ENCODE measurements at places on chromosomes 11 and 22.

DNA sequence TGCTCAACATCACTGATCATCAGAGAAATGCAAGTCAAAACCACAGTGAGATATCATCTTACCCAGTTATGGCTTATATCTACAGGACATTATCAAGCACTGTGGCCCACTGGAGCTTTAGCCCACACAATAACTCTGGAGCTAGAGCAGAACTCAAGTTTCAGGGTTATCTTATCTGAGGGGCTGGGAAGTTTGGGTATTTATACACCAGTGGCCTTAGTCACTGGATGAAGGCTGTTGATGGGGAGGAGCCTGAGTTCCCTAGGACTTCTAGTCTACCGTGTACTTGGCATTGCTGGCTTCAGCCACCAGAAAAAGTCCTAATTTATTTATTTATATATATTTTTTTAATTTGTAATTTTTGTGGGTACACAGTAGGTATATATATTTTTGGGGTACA lies 19.3 kb downstream of the HSD17B12 start:
- no peak for DNase-seq

DNA sequence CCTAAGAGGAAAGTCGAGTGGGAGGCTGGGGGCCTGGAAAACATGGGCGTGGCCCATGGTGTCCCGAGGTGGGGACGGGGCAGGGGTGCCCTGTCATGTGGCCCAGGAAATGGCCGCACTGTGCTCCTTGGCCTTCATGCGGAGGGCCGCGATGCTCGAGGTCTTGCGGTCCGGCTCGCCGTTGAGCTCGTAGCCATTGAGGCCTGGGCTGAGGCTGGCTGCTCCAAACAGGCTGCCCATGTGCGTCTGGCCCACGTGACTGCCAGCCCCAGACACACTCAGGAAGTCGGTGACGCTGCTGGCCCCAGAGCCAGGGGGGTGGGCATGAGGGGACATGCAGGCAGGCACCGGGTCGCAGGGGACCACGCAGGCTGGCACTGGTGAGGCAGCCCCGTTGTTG lies 45.2 kb downstream of the ALX4 start:
- DNase-seq, result no peak

GRCh38 chr11:15711311-15711710 lies 596.6 kb downstream of the INSC start:
- DNase-seq, result peak; percentile 68

GRCh38 chr11:67119585-67120391 lies 725 bp downstream of the KDM2A start:
- no peak for DNase-seq

DNA sequence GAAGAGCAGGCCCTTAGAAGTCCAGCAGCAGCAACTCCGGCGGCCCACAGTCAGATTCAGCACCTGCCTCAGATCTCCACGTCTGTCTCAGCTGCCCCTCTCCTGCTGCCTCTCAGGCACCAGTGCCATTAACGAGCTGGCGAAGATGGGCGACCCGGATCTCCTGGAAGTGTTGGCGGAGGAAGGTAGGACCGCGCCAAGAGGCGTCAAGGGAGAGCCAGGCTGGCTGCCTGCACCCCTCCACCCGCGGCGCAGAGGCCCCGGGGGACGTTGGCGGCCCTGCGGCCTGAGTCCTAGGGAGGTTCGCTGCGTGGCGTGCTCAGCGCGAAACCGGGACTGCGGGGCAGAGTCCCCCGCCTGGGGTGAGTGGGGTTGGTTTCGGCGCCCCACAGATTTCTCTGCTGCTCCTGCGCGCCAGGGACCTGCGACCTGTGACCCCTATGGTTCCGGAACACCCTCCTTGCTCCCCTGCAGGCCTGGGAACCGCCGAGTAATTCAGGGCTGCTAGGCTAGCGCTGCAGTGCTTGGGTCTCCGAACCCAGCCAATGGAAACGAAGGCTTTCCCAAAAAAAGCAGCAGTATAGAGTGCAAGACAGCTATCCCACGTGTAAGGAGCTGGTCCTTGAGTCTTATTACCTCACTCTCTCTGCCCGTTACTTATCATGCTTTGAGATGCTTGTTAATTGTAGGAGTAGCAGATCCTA lies 615 bp downstream of the ANO5 start:
- peak; percentile 68 for DNase-seq

DNA sequence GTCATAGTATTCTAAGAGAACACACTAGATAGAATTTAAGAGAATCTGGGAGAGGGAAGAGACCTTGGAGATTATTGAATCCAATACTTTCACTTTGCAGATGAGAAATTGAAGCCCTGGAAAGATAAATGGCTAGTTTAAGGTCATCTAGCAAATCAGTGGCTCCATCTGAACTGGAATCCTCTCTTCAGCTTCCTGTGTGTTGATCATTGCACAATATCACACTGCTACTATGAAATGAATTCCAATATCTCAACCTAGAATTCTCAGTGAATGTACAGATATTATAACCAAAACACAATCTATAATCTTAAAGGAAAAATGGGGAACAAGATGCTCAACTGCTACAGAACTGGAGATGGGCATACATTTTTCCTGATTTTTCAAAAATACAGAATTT lies 44.1 kb downstream of the DCUN1D5 start:
- DNase-seq, result no peak

GRCh38 chr11:89433278-89433677 lies 57.9 kb downstream of the NOX4 start:
- no peak for DNase-seq

GRCh38 chr11:70122490-70123198 lies 44.5 kb downstream of the ANO1 start:
- no peak for DNase-seq

DNA sequence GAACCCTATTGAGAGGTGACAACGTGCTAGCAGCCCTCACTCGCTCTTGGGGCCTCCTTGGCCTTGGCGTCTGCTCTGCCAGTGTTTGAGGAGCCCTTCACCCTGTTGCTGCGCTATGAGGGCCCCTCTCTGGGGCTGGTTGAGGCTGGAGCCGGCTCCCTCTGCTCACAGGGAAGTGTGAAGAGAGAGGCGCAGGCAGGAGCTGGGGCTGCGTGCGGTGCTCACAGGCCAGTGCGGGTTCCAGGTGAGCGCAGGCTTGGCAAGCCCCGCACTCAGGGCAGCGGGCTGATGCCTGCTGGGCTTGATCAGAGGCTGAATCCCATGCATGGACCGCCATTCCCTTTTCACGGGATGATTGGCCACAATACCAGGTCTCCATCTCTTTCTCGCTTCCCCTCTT lies 90.7 kb downstream of the DLG2 start:
- no peak for DNase-seq

- no peak for DNase-seq
These were observed 30.3 kb downstream of the BCR start for GRCh38 chr22:23210428-23211170.

- no peak for DNase-seq
These were observed 9.4 kb downstream of the CEP164 start for GRCh38 chr11:117337076-117337475.

Measured in H9 (cell line).